ENCODE measurements at places on chromosomes 16 and 17.

DNA sequence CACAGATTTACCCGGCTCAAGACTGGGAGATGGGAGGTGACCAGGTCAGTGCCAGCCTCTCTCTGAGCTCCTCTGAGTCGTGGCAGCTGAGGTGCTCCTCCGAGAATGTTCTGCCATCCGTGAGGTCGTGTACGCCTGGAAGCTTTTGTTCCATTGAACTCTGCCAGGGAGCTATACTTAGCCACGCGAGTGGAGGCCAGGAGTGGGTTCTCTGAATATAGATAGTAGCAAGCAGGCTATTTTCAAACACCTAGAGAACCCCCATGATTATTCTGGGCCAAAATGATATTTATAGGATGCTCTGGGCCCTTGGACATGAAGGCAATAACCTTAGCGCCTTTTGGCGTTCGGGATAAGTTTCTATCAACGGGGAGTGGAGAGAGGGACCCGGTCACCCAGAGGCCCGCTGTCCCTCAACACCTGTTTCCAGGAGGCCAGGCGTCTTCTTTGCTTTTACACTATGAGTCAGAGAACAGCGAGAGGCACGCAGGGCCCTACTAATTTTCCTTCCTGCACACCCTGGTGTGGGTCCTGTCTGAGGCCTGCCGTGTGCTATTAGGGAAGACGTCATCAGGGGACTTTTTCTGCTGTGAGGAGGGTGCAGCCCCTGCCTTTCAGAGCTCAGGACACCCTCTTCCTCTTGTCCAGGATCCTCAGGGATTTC, 11.0 kb upstream of the MVD start:
- DNase-seq: no peak

GRCh38 chr16:74975591-74975990, 9.3 kb downstream of the WDR59 start:
- DNase-seq: no peak

DNA sequence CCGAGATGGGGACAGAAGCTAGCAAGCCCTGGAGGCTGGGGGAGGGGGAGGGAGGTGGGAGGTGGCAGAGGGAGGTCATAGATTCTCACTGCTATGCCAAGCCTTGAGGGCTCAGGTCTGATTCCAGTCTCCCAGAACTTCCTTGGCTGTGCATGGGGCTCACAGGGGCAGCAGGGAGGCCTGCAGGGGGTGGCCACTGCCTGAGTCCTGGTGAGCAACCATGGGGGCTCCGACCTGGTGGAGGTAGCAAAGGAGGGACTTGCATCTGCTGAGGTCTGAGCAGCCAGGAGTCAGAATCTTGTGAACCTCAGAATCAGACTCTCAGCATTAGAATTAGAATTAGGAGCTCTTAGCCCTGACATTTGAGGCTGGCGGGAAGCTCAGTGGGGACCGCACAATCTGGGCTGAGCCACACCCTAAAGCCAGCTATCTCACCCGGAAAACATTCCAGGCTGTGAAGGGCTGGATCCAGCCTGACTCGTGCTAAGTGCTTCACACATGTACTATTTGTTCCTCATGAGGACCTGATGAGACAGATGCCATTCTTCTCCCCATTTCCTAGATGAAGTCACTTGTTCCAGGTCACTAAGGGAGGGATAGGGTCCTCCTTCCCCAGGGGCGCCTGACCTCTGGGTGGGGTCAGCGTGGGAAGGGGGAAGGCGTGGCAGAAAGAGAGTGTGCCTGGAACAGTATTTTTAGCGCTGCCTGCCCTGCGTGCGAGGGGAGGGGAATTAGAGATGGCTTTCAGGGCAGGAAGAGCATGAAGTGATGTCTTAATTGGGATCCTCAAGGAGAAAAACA, 17.3 kb upstream of the KCNJ12 start:
- DNase-seq: no peak

DNA sequence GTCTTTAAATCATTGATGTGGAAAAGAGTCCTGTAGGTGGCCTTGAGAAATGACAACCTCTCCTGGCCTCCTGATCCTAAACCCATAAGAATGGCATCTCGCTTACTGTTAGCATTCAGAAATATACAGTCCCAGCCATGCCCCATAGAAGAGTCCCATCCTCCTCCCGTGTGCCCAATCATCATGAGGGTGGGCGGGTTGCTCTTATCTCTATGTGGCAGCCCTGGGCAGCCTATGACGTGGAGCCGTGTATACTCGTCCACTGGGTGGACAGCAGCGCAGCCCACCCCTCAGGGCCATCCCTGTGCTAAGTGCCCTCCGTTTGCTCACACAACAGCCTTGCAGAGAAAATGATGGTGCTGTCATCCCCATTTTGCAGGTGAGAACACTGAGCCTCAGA, 105.3 kb downstream of the AMFR start:
- DNase-seq: no peak

DNA sequence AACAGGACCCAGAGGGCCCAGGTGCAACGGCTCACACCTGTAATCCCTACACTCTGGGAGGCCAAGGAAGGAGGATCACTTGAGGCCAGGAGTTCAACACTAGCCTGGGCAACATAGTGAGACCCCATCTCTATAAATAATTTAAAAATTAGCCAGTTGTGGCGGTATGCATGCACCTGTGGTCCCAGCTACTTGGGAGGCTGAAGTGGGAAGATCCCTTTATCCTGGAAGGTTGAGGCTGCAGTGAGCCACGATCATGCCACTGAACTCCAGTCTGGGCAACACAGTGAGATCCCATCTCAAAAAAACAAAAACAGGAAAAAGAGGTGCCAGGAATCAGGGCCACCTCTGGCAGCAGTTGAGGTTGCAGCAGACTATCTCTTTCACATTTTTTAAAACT, 85.7 kb upstream of the NUDT7 start:
- no peak for DNase-seq

- no peak for DNase-seq
Observed at GRCh38 chr16:7651803-7652570, 319.3 kb downstream of the RBFOX1 start.

DNA sequence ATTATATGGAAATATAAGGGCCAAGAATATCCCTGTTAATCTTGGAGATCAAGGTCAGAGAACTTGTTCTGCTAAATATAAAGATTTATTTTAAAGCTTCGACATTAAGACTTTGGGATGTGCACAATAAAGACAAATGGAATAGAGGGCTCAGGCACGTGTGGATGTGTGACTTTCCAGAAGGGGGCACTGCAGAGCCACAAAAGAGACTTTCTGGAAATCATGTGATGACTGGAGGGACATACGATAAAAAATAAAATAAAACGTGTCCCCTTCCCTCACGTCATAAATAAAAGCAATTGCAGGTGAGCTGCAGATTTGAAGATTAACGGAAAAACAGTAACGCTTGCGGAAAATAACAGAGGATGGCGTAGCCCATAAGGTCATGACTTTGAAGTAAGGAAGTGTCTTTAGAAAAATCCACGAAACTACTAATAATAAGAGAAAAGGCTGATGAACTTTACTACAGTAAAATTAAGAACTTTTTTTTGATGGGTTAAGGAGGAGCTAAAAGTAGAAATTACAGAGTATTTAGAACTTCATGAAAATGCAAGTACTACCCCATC, 9.4 kb upstream of the ENGASE start:
- DNase-seq: peak; percentile 30

DNA sequence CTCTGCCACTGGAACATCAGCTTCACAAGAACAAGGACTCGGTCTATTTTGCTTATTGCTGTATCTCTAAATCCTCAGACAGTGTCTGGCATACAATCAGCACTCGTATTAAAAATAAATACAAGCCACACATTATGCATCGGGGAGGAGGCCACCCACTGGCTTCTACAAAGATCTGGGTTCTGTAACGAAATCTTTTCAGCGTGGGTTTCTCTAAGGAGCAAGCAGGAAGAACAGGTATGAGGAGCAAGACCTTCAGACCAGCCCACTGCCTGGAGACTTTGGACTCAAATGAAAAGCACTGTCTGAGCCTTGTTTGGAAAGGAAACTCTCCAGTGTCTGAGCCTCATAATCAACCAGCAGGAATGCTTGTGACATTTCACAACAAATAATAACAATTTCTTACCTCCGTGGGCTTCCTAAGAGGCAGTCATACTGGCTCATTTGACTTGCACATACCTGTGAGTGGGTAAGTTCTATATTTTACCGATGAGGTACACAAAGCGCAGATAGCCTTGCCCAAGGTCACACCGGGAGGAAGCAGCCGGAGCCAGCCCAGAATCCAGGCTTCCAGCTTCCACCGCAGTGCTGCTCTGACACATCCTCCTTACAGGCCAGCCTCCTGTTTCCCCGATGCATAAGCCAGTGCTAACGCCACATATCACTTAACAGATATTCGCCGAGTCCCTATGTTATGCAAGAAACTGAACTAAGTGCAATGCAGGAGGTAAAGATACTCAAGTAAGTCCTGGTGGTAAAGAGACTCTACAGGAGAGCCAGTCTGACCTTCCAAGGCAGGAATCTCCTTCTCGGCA, 118.6 kb upstream of the TNRC6C start:
- peak; percentile 68 for DNase-seq

GRCh38 chr17:72749119-72749572, 343.3 kb downstream of the SLC39A11 start:
- no peak for DNase-seq

DNA sequence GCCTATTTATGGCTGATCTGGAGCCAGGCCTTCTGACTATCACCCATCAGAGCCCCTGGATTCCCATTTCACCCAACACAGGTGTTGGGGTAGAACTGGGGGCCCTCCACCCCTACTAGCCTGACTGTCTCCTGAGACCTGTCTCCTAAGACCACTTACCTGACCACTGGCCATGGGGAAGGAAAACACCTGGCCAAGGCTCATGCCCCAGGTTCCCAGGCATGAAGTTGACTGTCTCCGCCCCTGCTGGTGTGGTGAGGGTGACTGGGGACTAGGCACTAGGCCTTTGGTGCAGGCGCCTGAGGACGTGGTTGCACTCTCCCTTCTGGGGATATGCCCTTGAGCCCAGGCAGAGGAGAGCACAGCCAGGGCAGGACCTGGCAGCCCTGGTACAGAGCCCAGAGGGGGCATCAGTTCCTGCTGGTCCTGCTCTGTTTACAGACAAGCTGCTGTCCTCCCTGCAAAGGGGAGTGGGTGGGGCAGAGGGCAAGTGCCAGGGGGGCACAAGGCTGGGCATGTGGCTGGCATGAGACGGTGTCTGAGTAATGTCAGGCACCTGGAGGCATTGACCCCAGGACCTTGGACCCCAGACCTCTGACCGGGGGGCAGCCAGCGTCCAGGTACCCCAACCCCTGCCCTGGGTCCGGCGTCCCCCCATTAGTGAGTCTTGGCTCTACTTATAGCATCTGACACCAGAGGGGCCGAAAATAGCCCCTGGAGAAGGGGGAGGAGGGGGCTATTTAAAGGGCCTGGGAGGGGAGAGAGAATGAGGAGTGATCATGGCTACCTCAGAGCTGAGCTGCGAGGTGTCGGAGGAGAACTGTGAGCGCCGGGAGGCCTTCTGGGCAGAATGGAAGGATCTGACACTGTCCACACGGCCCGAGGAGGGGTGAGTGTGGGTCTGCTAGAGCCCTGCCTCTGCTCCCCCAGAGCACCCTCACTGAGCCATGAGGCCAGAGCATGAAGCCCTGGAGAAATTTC, at the start of gene TCAP:
TCAP (plus strand) TSS at position 769 of the 981 bp plus-strand sequence; CDS start at position 780, 11 bp downstream.
- no peak for DNase-seq

DNA sequence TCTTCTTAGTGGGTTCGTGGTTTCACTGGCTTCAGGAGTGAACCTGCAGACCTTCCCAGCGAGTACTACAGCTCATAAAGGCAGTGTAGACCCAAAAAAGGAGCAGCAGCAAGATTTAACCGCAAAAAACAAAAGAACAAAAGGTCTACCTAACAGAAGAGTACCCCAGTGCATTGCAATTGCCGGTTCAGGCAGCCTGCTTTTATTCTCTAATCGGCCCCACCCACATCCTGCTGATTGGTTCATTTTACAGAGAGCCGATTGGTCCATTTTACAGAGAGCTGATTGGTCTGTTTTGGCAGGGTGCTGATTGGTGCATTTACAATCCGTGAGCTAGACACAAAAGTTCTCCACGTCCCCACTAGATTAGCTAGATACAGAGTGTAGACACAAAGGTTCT, 2.0 kb upstream of the ARRB2 start:
- DNase-seq: no peak

GRCh38 chr17:65170839-65171238, 33.7 kb downstream of the RGS9 start:
- DNase-seq: peak; percentile 68

- no peak for DNase-seq
Observed at GRCh38 chr17:19541445-19541844, 7.8 kb downstream of the SLC47A1 start.

- DNase-seq: no peak
Observed at GRCh38 chr17:10777131-10777807, 26.6 kb downstream of the TMEM238L start.

- DNase-seq: no peak
Observed at GRCh38 chr17:43721537-43722268, 36.9 kb downstream of the SOST start.

DNA sequence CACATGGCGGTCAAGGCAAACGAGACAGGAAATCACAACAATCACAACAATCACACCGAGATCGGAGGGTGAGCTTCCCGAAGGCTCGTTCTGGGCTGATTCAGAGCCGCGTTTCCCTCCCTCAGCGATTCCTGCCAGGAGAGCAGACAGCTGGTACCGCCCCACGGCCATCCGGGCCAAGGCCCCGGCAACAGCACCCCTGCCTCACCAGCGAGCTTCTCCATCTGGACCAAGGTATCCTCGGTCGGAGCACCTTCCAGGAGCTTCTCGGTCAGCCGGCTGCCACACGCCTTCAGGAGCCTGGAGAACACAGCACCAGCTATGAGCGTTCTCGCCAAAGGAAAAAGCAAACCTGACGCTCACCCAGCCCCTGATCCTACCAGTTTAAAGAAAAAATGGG, 15.2 kb upstream of the PLD6 start:
- no peak for DNase-seq

- DNase-seq: peak; percentile 42
Observed at GRCh38 chr16:47779201-47780016, 318.3 kb downstream of the PHKB start.

DNA sequence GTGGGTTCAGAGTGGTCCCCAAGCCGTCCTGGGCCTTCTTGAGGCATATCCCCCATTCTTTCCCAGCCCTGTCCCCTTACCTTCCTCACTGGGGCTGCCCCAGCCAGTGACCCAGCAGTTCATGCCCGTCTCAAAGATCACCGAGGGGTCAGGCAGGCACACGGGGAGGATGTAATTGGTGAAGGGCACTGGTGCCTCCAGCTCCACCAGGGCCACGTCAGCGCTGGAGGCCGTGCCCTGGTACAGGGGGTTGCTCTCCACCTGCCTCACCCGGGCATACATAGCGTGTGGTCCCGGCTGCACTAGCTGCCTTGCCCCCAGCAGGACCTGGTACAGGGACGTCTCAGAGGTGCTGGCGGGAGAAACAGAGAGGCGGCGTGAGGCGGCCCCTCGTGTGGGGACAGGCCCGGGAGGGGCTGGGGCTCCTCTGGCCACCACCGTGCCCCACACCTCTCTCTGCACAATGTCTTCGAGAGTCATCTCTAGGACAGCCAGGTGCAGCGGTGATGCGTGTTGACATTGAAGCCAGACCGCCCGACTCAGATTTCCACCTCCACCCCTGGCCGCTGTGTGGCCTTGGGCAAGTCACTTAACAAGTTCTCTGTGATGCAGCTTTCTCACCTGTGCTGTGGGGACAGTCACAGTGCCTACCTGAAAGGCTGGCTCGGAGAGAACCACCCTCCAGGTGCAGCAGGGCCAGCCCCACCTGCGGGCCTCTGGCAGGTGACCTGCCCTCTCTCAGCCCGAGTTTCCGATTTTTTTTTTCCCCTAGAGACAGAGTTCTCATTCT, 5.8 kb downstream of the PRSS27 start:
- no peak for DNase-seq
